Activated naive CD4-positive, alpha-beta T cell treated with anti-CD3 and anti-CD28 coated beads for 36 hours (primary cell): ENCODE measurements at places on chromosomes 4 and X.

DNA sequence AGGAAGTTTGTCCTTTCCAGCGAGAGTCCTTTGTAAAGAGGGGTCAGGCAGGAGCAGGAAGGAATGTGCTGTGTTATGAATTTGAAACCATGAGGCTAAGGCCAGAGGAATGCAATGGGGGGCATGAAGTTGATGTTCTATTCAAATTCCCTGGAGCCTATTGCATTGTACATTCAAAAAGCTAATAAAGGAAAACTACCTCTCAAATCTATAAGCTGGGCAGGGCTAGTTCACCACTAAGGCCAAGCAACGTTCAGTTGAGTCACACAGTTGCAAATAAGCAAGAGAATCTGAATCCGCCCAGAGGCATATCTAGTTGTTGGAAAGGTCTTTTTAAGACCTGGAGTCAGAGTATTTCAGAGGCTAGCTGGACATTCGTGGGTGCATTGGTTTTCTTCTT is 148.3 kb downstream of the DCTD start:
- DNase-seq = no peak

GRCh38 chr4:186192066-186192612 is 772 bp downstream of the CYP4V2 start:
- DNase-seq = peak; percentile 43

DNA sequence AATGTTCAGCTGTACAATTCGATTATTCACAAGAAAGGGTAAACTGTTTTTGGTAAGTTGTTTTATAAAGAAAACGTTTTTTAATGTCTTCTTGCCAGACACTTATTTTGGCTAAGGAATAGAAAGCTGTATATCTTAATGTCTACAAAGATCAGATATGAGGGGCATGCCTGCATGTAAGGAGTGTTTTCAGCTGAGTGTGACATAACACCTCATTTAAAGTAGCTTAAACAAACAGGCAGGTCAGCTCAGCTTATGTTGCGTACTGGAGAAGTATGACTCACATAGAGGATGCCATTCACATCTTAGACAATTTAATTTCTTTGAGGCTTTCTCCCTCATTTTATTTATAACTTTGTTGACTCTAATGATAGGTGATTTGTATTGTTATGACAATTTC is 30.4 kb downstream of the LAMTOR3 start:
- DNase-seq = no peak

DNA sequence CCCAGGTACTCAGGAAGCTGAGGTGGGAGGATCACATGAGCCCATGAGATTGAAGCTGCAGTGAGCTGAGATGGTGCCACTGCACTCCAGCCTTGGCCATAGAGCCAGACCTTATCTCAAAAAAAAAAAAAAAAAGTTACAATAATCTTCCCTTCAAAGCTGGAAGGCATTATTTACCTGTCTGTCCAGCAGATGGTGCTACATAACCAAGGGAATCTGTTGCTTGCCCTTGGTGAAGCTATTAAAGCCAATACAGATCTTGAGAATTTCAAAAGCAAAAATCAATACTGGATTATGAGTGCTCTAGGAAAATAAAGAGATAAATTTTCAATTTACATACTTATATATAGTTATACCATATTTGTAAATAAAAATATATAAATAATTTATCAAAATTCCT is 25.9 kb downstream of the PKD2 start:
- DNase-seq = peak; percentile 54

GRCh38 chr4:74203467-74203866 is 45.5 kb downstream of the MTHFD2L start:
- DNase-seq = no peak

DNA sequence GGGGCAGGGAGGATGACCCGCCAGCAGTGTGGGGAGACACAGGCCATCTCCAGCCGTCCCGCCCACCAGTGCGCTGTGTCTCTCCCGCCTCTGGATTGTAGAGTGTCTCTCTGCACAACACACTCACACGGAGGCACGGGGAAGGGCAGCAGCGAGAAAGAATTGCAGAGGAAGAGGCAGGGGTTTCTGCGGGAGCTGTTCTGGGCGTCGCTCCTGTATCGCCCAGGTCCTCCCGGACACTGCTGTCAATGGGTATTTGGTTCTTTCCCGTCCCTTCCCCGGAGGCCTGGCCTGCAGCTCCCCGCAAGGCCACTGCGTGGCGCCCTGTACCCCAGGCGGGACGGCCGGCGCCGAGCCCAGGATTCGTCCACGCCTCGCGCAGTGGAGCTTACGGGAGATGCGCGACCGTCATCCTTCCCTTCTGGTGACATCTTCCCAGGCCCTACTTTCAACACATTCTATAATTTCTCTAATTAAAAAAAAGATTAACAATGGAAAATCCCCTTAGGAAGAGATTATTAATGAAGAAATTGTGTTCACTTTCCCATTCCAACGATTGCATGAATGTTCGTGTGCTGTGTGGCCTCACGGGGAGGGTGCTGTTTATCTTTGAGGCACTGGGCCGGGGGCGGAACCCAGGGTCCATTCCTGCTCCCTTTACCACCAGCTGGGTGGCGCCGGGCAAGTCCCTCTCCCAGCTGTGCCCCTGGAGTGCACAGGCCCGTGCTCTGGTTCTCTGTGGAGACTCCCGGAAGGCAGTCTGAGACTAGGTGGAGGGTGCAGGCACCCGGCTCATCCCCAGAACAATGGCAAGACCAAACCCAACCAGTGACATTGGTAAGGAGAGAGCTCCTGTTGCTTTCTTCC is 95.7 kb downstream of the CPZ start:
- DNase-seq = peak; percentile 20

DNA sequence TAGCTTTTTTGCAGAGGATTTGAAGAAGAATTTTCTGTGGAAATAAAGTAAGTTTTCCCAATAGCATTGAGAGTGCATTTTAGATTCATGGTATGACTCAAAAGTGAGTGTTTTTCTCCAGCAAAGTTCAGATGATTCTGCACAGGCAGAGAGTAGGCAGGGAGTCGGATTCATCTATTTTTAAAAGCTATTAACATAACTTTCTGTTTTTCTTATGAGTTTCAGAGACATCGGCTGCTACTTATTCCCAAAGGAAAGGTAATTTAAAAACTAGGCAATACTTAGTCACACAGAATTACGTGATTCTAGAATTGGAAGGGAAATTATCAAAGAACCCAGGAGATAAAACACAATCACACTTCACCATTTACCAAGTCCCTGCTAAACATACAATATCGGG is 4.4 kb downstream of the CCDC110 start:
- no peak for DNase-seq

- DNase-seq = no peak
Measured at GRCh38 chr4:71235311-71236201, 103.3 kb upstream of the SLC4A4 start.

- no peak for DNase-seq
Measured at GRCh38 chrX:150185766-150186165, 177.4 kb upstream of the MAMLD1 start.

DNA sequence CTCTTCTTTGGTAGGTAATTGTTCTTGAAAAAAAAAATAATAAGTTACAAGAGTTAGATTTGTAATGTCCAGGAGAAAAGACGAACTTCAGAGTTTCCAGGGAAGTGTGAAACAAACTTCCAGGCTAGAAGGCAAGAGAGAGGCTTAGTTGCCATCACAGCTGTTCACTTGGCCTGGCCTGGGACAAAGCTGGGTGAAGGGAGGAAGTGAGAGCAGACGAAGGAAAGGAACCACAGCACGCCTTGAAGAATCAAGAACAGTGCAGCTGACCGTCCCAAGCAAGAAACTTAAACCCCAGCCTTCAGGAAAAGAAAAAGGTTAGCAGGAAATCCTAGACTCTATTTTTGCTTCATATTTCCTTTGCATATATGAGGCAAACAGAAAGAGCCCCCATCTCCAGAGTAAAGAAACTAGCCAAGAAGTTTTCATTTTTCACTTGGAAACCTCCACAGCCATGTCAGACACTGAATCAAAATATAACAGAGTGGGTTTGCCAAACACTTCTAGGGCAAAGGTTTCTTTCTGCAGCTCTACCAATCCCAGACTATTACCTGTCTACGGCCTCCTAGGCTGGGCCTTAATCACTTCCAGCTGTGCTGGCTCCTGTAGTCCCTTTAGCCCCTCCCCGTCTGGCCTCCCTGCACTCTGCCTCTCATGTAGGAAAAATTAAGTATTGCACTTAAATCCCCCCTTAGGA is 209.6 kb downstream of the SPATA18 start:
- DNase-seq = no peak

- DNase-seq = no peak
Measured at GRCh38 chr4:51960486-51960885, 59.7 kb downstream of the LRRC66 start.

DNA sequence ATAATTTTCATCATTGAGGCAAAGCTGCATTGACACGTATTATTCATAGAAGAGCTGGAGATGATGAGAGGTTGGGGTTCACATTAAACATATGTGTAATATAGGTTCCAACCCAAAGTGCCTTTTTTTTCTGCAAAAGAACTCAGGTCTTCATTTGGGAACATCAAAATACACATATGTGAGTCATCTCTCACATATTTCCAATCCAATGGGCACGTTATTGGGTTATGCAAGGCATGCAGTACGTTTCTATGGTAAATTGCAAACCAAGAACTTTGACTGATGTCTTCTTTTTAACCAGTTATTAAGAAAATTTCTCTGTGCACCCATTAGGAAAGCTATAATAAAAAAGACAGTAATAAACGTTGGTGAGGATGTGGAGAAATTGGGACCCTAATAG is 150.3 kb upstream of the FAM9B start:
- DNase-seq = no peak

GRCh38 chr4:52051213-52051614 is at the start of gene SPATA18:
Gene SPATA18, plus strand, starts transcription at chr4:52051304. Its CDS starts 401 bp downstream, at chr4:52051705.
- peak; percentile 4 for DNase-seq

- no peak for DNase-seq
Measured at GRCh38 chr4:133152330-133152821, 3.3 kb downstream of the PCDH10 start.

DNA sequence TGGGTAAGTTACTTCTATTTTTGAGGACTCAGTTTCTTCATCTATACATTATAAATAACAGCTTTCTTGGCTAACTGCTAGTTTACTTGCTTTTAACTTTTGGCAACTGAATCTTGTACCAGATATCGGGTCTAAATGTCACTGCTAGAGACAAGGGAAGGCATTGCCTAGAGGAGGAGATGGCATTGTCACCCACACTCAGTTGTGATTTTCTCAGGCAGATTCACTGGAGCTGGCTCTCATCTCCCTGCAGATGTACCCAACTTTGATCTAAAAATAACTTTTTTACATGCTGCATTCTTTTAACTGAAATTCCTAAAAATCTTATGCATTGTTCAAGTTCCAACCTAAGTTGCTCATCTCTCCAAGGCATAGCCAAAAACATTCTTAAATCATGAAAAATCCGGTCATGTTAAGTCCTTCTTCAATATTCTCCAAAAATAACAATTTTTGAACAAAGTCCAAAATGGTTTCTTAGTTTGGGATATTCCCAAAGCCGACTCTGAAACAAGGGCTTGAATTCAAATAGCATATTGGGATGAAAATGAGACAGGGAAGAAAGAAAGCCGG is 469.0 kb upstream of the BOD1L1 start:
- DNase-seq = no peak

- no peak for DNase-seq
Measured at GRCh38 chr4:74109870-74110605, 11.0 kb upstream of the CXCL2 start.

GRCh38 chr4:165874791-165875371 is 1.8 kb downstream of the TLL1 start:
- DNase-seq = no peak

GRCh38 chr4:90648311-90648710 is 521.1 kb downstream of the CCSER1 start:
- DNase-seq = no peak

GRCh38 chr4:62410371-62411003 is 1210.4 kb downstream of the ADGRL3 start:
- no peak for DNase-seq

DNA sequence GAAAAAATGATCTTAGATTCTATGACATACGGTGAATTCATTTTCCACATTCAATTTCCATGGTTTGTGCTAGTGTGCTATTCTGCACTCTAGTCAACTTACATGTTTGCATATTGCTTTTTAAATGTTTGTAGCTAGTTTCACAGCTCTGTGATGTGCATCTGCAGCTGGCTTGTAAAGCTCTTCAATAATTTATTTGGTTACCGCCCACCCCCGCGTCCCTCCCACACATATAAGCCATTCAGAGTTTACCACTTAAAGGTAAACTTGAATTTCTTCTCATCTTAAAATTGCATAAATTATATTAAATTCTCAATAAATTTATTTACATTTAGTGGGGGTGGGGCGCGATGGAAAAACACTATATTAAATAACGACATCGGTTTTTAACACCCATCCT is 291 bp upstream of the NBDY start:
- DNase-seq = peak; percentile 7

DNA sequence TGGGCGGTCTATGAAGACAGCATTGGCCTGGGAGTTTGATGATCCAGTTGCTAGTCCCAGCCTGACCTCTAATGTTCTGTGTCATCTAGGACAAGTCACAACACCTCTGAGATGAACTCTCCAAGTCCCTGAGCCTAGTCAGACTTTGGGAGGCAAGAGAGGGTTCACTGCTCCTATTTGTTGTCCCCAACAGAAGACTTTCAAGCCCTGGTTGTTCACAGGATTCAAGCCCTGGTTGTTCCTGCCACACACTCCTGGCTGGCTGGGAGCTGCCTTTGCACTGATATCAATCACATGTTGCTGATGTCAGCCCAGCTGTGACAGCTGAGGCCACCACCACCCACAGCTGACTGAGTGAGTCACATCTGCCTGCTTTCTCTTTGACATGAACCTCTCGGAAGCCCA is 253.2 kb upstream of the RASGEF1B start:
- peak; percentile 78 for DNase-seq

DNA sequence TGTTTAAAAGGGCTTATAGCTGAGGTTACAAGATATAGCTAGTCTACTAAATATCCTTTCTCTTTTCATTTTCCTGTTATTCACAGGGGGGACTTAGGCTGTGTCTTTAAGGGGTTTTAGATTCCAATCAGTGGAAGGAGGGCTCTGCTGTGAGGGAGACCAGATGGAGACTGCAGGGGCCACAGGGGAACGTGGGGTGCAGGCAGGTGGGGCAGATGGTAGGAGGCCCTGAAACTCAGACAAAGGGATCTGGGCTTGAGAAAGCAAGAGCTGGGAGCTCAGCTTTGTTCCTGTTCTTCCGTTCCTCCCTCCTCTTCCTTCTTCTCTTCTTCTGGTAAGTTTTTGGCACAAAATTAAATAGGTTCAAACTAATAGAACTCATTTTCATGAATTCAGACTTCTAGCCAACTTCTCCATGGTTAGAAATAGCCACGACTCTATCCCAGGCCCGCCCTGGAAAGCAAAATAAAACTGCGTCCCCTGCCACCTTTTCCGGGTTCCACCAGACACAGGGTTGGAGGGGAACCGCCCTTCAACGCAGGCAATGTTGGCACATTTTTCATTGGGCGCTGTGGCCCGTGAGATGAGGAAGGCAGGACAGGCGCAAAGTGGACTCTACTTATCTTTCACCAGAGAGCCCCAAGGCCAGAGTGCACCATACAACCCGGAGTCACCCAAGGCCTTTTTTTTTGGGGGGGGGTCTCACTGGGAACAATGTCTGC is 3.5 kb upstream of the TMSB4X start:
- peak; percentile 62 for DNase-seq

GRCh38 chrX:107601759-107602158 is 26.6 kb upstream of the PRPS1 start:
- DNase-seq = no peak
